IMR-90 (cell line): ENCODE measurements at places on chromosomes 7 and 10. TPM values are rescaled to one million over a fixed set of nuclear protein-coding genes. Genes with fewer than 3 reads are reported as not detected.
A peak's percentile ranks its signal among the peaks of the same experiment; 100 is the strongest.

GRCh38 chr7:20317413-20317812, 13.3 kb upstream of the ITGB8 start:
- no peak for DNase-seq

DNA sequence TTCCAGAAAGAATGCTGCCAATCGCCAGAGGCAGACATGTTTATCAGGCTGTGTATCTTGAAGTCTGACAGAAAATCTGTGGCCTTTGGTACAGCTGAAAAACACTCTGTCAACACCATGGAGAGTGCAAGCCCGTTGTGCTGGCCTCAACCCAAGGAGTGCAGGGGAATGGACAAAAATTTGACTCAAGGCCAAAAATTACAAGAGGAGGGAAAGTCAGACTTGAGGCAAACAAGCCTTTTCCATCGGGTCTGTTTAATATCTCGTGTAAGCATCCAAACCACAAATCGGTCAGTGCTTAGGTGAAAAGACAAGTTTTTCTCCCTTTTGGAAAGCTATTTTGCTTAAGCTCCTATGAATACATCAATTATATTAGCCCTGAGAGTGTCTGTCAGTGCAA, 305.3 kb upstream of the NFE2L3 start:
- DNase-seq, result peak; percentile 79

Gene SPDYE2
- total RNA-seq, result not detected in 2 replicates

GRCh38 chr7:25771491-25771890, 380.5 kb upstream of the NFE2L3 start:
- no peak for DNase-seq

- DNase-seq, result peak; percentile 19
These were observed at the start of gene BMPER for GRCh38 chr7:33905389-33906032. Gene BMPER (plus strand): TSS chr7:33905539. CDS start chr7:33905614, 75 bp downstream.

Gene HOXA1
- 0.54 and 0.83 TPM in 2 replicates for total RNA-seq

DNA sequence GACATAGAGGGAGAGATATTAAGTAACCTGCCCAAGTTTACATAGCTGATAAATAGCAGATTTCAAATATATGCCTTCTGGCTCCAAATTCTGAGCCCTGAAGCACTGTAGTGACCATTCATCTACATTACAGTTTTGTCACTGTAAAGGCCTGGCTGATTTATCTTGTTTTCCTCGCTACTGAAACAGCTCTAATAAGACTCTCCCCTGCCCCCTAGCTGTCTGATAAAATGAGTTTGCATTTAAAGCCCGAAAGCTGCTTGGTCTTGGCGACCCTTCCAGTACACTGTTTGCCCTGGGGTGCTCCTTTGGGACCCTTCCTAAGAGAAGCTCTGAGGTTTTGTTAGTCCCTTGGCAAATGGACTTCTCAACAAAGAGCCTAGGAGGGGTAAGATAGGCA, 59.7 kb upstream of the RAB11FIP2 start:
- peak; percentile 21 for DNase-seq

Gene NXPH1
- not detected in 2 replicates for total RNA-seq
